ENCODE measurements at places on chromosomes 16 and 17.

- DNase-seq = no peak
Observed at GRCh38 chr17:11487469-11487868, 110.8 kb upstream of the DNAH9 start.

- DNase-seq = no peak
Observed at GRCh38 chr17:21029036-21029435, 13.8 kb downstream of the USP22 start.

- no peak for DNase-seq
Observed at GRCh38 chr17:9334536-9335446, 240.8 kb downstream of the STX8 start.

DNA sequence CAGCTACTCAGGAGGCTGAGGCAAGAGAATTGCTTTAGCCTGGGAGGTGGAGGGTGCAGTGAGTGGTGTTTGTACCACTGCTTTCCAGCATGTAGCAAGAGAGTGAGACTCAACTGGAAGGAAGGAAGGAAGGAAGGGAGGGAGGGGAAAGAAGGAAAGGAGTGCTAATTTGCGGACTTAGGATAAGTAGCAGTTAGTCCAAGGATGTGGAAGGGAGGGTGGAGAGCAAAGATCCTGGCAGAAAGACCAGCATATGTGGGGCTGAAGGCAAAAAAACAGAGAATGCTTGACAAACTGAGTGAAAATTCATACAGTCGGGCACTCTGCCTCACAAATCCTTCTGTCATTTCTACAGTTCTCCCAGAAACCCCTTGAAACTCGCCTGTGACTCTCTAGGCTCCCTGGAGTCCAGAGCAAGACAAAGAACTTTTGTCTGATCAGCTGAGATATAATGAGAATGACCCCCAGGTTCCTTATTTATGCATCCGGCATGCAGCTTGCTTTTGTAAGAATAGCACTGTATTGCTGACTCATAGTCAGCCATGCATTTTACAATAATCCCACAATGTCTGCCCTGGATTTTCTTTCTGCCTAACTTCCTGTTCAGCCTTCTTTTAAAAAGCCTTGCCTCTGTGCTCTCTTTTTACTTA lies 31.5 kb downstream of the CDK5RAP3 start:
- DNase-seq = peak; percentile 57

DNA sequence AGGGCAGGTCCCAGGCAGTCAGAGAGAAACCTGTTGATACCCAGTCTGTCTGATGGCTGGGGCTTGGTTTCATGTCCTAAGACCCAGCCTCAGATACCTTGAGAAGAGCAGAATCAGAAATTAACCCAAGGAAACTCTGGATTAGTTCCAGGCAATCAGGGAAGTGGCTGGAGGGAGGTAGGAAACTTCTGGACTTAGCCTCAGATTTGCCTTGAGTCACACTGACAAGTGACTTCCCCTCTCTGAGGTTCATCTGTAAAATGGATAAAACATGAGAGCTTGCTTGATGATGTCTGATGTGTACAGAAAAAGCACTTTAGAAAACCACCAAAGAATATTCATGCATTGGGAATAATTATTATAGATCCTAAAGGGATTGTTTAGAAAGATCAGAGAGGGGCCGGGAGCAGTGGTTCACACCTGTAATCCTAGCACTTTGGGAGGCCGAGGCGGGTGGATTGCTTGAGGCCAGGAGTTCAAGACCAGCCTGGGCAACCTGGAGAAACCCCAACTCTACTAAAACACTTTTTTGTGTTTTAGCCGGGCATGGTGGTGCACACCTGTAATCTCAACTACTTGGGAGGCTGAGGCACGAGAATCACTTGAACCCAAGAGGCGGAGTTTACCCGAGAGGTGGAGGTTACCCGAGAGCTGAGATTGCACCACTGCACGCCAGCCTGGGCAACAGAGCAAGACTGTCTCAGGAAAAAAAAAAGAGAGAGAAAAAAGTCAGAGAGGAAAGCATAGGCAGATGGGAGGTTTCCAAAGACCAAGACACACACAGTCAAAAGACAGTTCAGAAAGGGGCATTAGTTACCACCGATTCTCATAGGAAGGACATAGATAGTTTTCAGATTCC lies 3.8 kb downstream of the CIITA start:
- no peak for DNase-seq

DNA sequence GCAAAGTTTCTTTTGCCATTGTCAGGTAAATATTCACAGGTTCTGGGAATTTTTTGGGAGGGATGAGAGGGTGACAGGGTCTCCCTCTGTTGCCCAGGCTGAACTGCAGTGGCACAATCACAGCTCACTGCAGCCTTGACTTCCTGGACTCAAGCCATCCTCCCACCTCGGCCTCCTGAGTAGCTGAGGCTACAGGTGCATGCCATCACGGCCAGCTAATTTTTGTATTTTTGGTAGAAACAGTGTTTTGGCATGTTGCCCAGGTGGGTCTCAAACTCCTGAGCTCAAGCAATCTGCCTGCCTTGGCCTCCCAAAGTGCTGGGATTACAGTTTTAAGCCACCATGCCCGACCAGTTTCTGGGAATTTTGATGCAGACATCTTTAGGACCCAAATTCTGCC lies 53.0 kb downstream of the IQCK start:
- DNase-seq = no peak

- no peak for DNase-seq
Observed at GRCh38 chr17:4334776-4335584, 31.5 kb downstream of the UBE2G1 start.
